HEK293T (cell line): ENCODE measurements at places on chromosomes 13 and 19.

DNA sequence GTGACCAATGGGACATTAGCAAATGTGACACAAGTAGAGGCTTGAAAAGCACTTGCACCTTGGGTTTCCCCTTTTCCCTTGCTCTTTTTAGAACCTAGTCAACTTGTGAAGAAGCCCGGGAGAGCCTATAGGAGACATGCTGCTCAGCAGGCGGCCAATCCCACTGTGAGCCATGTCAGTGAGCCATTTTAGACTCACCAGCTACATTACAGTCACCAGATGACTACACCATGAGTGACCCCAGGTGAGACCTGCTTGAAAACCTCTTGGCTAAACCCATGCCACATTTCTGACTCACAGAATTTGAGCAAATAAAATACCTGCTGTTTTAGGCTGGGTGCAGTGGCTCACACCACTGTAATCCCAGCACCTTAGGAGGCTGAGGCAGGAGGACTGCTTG lies 317.5 kb downstream of the KLF12 start:
- no peak for DNase-seq

DNA sequence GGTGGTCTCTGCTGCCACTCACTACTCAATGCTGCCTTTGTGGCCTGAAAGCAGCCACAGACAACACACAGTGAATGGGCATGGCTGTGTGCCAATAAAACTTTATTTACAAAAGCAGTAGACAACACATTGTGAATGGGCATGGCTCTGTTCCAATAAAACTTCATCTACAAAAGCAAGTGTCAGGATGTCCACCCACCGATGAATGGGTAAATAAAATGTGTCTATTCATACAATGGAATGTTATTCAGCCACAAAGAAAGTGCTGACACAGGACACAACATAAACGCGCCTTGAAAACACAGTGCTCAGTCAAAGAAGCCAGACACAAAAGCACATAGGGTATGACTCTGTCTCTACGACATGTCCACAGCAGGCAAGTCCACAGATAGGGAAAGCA lies 20.1 kb downstream of the ZSCAN5A start:
- no peak for DNase-seq

DNA sequence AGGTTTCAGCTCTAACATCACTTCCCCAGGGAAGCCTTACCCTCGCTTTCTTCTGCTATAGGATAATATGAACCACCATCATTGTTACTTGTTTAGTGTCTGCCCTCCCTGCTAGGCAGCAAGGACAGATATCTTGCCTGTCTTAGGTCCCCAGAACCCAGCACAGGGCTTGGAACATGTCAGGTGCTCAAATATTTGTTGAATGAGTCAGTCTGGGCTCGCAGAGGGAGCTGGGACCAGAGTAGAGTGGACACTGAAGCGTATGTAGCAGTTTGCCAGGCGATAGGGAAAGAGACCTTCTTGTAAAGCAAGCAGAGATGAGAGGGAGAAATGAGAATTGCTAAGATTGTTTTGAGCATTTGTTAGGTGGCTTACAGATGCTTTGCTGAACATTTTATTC lies 11.7 kb downstream of the BCKDHA start:
- DNase-seq = no peak

DNA sequence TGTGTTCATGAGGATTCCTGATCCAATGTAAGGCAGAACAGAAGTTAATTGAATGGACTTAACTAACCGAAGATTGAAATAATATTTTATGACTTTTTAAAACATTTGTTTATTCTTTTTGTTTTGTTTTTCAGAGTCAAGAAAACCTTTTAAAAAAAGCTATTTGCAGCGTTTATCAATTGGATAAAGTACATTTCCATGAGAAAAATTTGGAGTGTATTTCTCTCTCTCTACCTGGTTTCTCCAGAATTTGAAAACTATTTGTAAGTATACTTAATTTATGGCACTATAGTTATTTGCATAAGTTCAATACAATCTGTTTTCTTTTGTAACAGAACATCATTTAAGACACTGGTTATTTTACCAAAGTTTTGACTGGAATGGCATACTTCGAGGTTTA lies 208.0 kb upstream of the UBL3 start:
- no peak for DNase-seq

GRCh38 chr19:3123956-3124355 lies 11.9 kb upstream of the GNA15 start:
- no peak for DNase-seq

DNA sequence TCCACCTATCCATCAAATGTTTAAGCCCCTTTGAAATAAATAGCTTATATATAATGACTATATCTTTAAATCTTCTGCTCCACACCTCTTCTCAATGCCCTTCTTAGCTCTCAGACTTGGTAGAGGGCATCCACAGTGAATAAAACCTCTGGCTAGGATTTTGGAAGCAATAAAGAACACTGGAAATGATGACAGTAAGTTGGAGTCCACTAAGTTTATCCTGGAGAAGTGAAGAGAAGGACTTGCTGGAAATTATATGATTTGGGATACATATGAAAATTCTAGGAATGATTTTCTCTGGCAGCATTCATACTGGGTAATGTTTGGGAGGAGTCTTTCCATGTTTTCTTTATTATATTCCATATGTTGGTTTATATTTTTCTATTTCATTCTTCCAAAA lies 133.5 kb upstream of the KL start:
- no peak for DNase-seq

DNA sequence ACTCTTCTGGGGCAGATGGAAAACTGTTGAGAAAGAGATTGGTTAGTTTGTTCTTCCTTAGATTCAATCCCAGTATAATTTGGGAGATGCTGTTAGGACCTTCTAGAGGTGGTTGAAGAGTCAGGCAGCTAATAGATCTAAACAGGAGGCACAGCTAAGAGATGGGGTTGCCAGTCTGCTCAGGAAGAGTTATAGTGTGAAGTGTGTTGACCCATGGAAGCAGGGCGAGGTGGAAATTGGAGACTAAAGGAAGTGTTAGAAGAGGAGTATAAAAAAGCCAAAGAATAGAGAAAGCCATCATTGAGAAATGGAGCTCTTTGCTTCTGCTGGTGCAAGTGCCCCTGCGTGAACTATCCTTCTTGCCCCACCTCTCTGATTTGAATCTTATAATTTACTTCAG lies 3.8 kb upstream of the OXGR1 start:
- DNase-seq = no peak

DNA sequence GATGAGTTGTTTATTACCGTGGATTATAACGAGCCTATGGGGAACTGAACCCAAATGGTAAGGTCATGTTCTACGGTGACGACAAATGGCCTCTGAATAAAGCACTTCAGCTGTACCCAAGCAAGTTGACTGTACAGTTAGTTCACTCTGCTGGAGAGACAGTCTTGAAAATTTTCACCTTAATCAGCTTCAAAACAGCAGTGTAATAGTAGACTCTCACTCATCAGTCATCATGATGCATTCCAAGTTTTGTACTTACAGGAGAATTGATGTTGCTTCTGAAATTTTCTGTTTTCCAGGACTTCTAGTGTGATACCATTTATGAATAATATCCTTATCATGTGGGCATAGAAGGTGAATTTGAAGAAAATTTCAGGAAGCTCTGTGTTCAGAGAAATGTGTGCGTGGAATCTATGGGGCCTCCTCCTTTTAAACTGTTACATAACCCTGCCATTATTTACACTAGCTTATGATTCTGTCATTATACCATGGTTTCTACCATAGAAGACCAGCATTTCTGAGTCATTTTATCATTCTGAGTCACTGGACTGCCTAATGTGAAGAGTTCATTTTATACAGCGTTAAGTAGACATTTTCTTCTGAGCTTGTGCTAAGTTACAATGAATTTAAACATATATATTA lies 96.9 kb downstream of the WDFY2 start:
- DNase-seq = no peak

DNA sequence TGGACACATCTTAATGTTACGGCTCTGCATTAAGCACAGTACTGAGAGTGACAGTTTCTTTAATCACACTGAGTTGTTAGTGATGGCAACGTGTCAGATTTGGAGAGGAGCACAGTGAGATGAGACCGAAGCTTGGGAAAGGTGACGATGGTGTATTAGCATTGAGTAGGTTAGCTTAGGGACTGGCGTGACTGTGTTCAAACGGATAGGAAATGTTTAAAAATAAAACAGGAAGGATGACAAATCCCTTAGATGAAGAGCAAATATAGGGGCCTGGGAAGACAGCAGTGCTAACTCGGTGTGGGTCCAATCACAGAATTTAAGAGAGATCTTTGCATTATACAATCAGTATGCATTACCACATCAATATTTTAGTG lies 384.3 kb downstream of the HS6ST3 start:
- no peak for DNase-seq

DNA sequence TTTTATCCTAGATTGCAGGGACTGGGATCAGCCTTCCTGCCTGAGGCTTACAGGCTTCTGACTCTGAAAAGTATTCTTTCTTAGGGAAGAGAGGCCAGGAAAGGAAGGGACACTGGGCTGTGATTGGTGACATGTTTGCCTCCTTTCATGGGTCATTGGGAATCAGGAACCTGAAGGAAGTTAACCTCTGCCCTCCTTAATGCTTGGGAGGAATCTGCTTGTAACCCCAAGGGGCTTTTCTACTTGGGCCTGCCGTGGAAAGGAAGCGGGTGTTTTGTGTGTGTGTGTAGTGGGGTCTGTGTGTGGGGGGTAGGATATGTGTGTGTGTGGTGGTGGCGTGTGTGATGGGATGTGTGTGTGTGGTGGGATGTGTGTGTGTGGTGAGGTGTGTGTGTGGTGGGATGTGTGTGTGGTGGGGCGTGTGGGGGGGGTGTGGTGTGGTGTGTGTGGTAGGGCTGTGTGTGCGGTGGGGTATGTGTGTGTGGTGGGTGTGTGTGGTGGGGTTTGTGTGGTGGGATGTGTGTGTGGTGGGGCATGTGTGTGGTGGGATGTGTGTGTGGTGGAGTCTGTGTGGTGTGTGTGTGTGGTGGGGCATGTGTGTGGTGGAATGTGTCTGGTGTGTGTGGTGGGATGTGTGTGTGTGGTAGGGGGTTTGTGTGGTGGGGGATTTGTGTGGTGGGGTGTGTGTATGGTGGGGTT lies 41.3 kb upstream of the NPAS1 start:
- no peak for DNase-seq

- no peak for DNase-seq
These were observed 229.0 kb downstream of the KLF5 start for GRCh38 chr13:73287831-73288230.

DNA sequence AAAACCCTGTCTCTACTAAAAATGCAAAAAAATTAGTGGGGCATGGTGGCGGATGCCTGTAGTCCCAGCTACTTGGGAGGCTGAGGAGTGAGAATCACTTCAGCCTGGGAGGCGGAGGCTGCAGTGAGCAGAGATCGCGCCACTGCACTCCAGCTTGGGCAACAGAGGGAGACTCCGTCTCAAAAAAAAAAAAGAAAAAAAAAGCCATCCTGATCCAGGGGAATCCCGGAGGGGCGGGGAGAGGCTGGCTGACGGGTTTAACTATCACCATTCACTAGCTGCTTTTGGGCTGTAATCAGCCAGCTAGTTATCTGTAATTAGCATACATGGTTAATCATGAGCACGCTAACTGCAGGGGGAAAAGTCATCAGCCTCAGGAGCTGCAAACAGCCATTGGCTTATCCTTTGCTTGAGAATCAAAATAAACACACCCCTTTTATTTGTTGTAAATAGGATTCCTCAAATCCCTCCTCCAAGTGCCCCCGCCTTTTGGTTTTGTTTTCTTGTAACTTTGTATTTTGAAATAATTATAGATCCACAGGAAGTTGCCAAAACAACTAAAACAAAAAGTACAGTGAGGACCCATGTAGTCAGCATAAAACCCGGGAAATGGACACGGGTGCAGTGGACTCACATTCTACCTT lies 9.6 kb downstream of the FSD1 start:
- no peak for DNase-seq

DNA sequence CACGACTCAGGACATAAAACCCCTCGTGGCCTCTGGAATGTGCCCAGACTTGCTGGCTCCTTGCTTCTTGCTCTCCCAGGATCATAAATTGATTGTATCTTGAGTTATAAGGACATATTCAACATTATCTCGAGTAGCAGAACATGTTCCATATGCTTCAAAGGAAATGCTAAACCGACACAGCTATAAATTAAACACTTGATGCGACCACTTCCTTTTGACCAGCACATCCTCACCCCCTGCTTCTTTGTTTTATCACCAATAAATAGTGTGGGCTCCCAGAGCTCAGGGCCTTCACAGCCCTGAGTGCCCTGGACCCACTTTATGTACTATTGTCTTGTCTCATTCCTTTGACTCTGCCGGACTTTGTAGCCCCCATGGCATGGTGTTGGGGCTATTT lies 157.0 kb upstream of the PABPC3 start:
- DNase-seq = no peak

GRCh38 chr13:65499256-65499655 lies 1730.9 kb downstream of the PCDH9 start:
- DNase-seq = no peak
